ENCODE measurements at places on chromosomes 4 and X.

DNA sequence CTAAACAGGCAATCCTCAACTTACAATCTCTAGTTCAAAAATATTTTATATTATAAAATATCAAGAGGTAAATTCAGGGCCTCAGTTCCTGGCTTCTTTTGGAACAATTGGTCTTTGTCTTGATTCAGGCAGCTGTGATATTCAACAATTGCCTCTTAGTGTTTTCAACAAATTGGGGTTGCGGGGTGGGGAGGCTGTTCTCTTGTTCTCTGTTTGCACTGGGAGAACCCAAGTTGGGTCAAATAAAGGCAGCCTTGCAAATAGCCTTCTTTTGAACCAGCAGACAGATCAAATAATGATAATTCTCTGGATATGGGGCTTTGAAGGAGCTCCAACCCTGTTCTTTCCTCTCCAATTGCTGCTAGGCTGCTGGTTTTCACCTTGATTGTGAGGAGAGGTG lies 142.5 kb downstream of the COL4A5 start:
- no peak for DNase-seq

GRCh38 chrX:119290476-119290875 lies 54.4 kb downstream of the PGRMC1 start:
- no peak for DNase-seq

- DNase-seq: peak; percentile 75
Measured at GRCh38 chrX:55489314-55490009, at the start of gene USP51. Gene USP51, minus strand, starts transcription at chrX:55489848. Its CDS starts 909 bp downstream, at chrX:55488939.

DNA sequence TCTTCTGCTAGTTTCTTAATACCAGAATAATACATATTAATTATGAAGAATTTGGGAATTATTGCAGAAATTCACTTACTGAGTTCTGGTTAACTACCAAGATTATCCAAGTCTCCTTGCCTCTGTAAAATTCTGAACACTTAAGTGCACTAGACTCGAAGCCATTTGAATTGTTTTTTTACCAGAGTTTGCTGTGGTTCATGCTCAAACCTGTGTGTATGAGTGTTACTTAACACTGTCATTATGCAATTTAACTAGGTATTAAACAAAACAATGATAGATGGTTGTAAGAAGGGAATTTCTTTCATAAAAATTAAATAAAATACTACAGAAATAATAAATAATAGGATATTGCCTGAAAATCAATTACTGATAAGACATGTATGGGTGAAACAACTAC lies 145.6 kb upstream of the FAT4 start:
- no peak for DNase-seq

DNA sequence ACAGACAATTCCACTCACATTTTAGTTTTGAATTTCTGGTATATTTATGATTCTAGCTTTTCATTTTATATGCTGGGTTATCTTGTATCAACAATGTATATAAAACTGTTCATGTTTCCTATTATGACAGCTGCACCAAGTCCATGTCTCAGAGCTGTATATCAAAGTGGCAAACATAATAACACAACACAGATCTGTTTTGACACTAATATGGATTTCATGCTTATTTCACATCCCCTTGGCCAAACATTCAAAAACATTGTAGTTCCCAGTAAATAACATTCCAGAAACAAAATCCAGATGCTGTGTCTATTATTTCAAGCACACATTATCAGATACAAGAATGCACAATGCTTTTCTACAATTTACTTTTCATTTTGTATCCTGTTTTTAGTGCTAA lies 380.6 kb upstream of the MAGEB2 start:
- no peak for DNase-seq

Measured in coronary artery (tissue), 2 donors.